ENCODE measurements at places on chromosomes 2 and 18.

DNA sequence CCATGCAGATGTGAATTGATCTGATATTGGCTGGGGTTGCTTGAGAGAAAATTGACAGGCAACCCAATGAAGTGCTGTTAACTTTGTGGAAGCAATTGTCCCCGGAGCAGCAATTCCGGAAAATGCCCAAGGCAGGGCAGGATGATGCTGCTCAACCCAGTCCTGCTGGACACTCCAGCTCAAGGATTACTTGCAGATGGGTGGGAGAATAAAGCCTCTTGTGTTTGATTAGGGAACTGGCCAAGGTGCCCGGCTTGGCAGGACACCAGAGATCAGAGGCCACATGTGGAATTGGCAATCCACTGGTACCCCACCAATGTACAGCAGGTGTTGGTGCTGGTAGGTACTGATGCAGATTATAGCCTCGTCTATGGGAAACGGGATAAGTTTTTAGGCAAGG lies 12.3 kb upstream of the C2orf42 start:
- DNase-seq: no peak

- no peak for DNase-seq
Observed at GRCh38 chr2:70381235-70381634, 79.4 kb upstream of the FAM136A start.

GRCh38 chr2:220320326-220320725 lies 692.9 kb downstream of the SLC4A3 start:
- no peak for DNase-seq

DNA sequence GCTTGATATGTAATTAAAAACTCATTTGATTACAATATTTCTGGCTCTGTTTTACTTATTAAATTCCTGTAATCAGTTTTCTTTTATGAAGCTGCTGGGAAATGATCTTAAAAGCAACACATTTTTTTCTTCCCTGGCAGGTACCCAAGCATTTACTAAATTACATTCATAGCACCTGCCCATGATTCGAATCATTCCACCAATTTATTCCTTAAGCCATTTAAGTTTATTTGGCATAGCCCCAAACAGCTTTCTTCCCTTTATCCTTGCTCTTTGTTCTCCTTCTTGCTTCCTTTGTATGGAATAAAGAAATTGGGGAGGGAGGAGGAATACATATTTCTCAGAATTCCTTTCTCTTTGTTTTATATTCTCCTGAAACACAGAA lies 241.3 kb downstream of the AGPS start:
- DNase-seq: no peak

GRCh38 chr2:40428439-40428838 lies 23.5 kb downstream of the SLC8A1 start:
- no peak for DNase-seq

- DNase-seq: no peak
Observed at GRCh38 chr18:57670046-57670445, 48.4 kb upstream of the NARS1 start.

GRCh38 chr18:39751921-39752320 lies 2186.3 kb upstream of the CELF4 start:
- no peak for DNase-seq

GRCh38 chr2:46227022-46227421 lies 70.2 kb upstream of the EPAS1 start:
- no peak for DNase-seq

GRCh38 chr2:129318581-129319421 lies 660.7 kb upstream of the RAB6C start:
- DNase-seq: no peak

- DNase-seq: no peak
Observed at GRCh38 chr2:66189553-66189952, 245.4 kb upstream of the MEIS1 start.

GRCh38 chr2:118858485-118859156 lies 11.2 kb upstream of the EN1 start:
- DNase-seq: no peak

- DNase-seq: no peak
Observed at GRCh38 chr2:64593035-64593655, 60.6 kb downstream of the SERTAD2 start.

DNA sequence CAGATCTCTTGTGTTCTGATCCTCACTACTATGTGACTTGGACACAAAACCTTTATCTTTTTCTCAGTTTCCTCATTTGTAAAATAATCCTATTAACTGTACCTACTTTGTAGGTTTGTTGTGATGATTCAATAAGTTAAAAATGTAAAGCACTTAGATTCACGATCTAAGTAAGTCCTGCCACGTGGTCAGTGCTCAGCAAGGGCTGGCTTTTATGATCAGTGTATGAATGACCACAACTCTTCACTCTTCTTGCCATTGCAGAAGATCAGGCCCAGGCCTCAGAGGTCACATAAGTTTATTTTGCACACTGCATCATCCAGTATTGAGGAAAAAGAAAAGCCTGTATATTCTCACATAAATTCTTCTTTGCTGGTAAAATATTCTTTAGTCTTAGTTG lies 1192.5 kb upstream of the ACVR2A start:
- DNase-seq: no peak

- no peak for DNase-seq
Observed at GRCh38 chr2:159710601-159711180, 1.6 kb upstream of the MARCHF7 start.

DNA sequence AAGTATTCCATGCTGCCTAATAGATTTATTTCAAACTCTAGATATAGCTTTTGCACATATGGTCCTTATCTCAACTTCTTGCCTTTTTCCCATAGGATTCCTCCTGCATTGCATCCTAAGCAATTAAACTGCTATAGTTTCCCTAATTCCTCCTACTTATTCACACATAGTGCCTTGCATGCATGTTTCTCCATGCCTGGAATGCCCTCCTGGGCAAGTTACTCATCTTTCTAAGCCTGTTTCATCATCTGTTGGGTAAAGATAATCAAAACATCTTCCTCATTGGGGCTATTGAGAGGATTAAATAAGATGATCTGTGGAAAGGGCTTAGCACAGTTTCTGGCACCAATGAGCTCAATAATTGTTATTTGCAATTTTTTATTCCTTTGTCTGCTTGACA lies 726.5 kb downstream of the SLC4A3 start:
- no peak for DNase-seq

- no peak for DNase-seq
Observed at GRCh38 chr2:24163186-24163585, 11.7 kb upstream of the FAM228A start.

- peak; percentile 28 for DNase-seq
Observed at GRCh38 chr2:10787176-10787968, 25.2 kb downstream of the PDIA6 start.

DNA sequence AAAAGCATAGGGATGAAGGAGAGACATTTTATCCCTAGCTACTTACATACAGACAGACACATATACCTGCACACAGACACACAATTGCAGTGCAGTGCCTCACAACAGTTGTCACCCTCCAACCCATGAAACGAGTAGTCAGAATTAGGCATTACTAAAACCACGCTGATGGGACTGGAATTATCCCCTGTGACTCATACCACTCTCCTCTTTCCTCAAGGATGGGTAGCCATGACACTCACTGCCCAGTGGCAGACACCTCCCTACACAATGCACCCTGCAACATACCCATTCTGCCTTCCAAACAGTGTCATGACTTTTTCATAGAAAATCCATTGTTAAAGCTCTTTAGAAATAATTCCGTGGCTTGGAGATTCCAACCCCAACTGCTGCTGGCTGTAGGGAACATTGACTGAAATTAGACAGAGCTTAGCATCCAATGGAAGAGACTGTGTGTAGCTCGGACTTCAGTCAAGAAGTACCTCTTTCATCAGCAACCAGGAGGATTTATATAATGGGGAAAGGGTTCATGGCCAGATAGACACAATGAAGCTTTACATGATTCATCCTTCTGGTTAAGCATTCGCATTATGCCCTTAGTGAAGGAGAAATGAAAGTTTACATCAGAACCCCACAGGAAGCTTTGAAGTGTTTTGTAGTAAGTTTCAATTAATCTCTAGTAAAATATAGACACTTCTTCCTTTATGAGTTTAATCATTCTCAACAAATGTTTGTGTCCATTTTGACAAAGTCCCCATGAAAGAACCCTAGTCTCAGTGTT lies 155.2 kb downstream of the FBXO15 start:
- DNase-seq: no peak

GRCh38 chr2:86793752-86794151 lies 3.0 kb upstream of the CD8A start:
- peak; percentile 63 for DNase-seq

DNA sequence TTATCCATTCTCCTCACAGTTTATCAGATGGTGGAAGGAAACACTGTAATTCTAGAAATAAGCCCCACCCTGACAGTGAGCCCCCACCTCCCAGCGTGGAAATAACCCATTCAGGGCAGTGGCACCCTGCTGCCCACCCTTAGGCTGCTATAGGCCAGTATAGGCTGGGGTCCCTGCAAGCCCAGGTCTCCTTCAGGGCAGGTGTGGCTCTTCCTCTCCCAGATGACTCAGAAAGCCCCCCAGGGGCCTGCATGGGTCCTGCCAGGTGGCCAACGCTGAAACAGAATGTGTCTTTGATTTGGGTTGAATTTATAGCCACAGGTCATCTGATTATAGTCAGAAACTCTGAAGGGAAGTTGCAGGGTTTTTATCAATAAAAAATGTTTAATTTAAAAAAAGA lies 136.4 kb downstream of the SH3RF3 start:
- no peak for DNase-seq

DNA sequence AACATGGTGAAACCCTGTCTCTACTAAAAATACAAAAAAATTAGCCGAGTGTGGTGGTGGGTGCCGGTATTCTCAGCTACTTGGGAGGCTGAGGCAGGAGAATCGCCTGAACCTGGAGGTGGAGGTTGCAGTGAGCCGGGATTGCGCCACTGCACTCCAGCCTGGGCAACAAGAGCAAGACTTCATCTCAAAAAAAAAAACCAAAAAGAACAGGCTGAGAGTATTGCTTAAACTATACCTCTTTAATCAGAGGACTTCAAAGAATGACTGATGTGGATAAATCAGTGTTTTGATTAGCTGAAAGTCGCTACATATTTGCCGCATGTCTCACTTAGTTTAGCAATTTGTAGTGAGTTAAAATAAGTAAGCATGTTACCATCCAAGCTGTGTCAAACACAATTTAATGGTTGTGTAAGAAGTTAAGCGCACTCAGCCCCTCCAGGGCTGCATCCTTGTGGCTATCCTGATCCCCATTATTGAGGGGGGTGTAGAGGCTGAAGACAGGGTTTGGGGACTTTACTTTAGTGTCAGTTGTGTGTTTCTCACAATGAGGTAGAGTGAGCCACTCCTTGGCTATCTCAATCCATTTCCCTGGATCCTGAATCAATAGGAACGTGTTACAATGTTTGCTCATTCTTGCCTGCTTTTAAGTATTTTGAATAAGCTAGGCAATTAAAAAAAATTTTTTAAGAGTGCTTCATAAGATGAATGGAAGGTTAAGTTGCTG lies 11.0 kb upstream of the FARP2 start:
- DNase-seq: no peak

- peak; percentile 24 for DNase-seq
Observed at GRCh38 chr2:96553176-96553956, 16.8 kb downstream of the ARID5A start.

DNA sequence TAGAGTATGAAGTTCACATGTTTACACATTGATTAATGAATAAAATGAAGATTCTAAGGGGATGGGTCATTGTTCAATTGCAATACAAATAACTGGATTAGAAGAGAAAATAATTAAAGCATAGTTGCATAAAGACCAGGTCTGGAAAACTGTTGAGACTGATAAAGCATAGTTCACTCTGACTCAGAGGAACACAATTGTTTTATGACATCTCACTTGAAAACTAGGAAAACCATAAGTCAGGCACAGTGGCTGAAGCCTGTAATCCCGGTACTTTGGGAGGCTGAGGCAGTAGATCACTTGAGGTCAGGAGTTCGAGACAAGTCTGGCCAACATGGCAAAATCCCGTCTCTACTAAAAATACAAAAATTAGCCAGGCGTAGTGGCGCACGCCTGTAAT lies 46.7 kb downstream of the PLA2R1 start:
- no peak for DNase-seq

DNA sequence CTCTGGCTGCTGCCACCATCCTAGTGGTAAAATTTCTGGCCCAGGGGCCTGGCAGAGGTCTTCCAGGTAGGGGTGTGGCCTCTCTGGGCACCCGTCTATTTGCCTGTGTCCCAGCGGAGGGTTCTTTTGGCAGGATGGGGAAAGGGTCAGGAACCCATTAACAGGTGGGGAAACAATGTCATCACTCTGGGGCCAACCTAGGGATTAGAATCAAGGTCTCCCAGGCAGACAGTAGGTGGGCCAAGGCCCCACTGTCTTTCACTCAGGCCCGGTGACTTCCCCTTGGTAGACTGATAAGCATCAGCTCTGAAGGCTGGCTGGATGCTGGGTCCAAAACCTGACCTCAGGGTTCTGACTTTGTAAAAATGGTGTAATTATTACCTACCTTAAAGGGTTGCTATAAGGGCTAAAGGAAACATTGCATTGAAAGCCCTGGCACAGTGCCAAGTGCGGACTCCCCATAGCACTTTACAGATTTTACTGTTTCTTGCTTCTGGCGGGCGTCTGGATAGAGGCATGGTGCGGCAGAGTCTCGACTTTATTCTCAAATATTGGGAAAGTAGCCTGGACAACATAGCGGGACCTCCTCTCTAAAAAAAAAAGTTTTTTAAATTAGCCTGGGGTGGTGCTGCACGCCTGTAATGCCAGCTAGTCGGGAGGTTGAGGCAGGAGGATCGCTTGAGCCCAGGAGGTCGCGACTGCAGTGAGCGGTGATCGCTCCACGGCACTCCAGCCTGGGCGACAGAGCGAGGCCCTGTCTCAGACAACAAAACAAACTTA lies 2.2 kb downstream of the LBX2 start:
- no peak for DNase-seq

DNA sequence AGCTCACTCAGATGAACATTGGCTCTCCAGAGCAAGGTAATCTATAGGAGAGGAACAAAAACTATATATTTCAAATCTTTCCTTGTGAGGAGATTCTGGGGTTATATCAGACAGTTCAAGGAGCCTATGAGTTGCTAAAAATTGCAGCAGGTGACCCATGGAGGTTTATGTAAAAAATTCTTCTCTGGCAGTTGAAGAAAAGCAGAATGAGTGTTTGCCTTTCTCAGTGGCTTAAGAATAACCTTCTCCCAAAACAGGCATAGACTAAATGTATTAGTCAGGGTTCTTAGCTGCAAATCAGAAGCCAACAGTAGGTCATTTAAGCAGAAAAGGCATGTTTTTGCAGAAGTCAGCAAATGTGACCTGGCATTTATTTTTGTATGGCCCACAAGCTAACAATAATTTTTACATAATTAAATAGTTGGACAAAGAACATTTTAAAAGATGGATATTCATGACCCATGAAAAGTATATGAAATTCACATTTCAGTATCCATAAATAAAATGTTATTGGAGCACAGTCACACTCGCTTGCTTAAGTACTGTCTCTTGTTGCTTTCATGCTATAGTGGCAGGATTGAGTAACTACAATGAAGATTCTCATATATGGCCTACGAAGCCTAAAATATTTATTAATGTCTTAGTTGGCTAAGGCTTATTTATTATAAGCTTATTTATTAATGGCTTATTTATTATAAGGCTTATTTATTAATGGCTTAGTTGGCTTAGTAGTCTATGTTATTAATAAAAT lies 93.4 kb upstream of the TLK1 start:
- DNase-seq: no peak
